ENCODE measurements at places on chromosomes 2 and 18.

DNA sequence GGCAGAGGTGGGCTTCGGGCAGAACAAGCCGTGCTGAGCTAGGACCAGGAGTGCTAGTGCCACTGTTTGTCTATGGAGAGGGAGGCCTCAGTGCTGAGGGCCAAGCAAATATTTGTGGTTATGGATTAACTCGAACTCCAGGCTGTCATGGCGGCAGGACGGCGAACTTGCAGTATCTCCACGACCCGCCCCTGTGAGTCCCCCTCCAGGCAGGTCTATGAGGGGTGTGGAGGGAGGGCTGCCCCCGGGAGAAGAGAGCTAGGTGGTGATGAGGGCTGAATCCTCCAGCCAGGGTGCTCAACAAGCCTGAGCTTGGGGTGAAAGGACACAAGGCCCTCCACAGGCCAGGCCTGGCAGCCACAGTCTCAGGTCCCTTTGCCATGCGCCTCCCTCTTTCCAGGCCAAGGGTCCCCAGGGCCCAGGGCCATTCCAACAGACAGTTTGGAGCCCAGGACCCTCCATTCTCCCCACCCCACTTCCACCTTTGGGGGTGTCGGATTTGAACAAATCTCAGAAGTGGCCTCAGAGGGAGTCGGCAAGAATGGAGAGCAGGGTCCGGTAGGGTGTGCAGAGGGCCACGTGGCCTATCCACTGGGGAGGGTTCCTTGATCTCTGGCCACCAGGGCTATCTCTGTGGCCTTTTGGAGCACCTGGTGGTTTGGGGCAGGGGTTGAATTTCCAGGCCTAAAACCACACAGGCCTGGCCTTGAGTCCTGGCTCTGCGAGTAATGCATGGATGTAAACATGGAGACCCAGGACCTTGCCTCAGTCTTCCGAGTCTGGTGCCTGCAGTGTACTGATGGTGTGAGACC, at the start of gene PROC:
Gene PROC, plus strand, starts transcription at position 128 of the 812 bp plus-strand sequence. CDS start 1,516 bp downstream, outside the sequence.
- DNase-seq, result no peak

- DNase-seq, result no peak
These were observed 49.4 kb upstream of the CWC22 start for GRCh38 chr2:180056367-180057118.

DNA sequence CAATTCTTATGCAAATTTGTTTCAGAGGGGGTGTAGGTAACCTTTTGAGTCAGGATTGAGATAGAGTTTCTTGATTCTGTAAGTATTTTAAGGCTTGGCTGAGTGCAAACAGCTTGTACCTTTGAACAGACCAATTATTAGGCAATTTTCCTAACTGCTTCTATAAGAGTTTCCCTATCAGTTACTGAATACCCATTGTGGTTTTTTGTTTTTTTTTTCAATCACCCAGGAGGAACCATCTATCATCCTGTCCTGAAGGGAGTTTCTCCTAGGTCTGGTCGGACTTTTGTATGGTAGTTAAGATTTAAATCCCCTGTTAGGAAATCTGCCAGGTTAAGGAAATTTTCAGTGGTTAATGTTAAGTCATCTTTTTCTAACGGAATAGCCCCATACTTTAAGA, 319.4 kb upstream of the SLC39A10 start:
- DNase-seq, result no peak

DNA sequence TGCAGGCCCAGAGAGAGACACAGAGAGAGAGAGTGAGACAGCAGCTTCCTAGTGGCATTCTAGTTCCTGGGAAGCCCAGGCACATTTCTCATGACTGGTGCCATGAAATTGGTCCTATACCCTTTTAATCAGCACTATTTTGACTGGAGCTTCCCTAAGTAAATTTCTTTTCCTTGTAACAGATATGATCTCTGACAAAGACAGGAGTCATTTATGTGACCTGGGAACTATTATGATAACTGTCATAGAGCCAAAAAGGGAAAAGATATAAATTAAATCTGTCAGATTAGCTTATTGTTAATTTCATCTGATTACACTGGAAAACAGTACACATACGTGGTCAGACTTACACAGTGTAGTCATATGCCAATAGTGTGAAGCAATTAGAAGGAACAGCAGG, 161.3 kb upstream of the HNRNPA3 start:
- no peak for DNase-seq

- no peak for DNase-seq
These were observed 76.9 kb downstream of the ACTR3 start for GRCh38 chr2:113966832-113967231.

DNA sequence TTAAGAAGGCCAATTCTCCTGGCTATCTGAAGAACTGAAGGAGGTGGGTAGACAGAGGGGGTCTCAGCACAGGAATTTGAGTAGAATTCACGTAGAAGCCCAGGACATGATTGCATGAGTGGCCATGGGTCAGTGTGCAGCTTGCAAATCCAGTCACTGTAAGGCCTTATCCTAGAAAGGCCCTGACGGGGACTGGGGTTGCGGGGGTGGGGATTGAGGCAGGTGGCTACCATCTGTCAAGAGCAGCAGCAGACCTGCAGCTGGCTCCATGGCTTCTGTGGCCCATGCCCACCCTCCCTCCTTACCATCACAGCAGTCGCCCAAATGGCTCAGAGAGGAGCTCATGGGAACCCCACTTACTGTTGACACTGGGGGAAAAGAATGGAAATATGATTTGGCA, 34.6 kb upstream of the SLC14A1 start:
- no peak for DNase-seq

GRCh38 chr2:2742726-2743125, 411.7 kb upstream of the MYT1L start:
- DNase-seq, result no peak

DNA sequence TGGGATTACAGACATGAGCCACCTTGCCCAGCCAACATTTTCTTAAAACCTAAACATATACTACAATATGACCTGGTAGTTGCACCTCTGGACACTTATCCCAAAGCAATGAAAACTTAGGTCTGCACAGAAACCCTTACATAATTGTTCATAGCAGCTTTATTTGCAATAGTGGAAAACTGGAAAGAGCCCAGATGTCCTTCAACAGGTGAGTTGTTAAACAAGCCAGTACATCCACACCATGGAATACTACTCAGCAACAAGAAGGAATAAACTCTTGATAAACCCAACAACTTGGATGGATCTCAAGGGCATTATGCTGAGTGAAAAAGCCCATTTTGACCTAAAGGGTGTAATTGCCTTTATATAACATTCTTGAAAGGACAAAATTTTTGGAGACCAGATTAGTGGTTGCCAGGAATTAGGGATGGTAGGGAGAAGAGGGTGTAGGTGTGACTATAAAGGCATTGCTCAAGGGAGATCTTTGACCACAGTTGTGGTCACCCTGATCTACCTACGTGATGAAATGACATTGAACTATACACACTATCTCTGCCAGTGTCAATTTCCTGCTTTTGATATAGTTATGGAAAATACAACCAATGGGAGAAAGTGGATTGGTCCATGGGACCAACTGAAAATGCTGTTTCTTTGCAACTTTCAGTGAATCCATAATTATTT, 11.9 kb upstream of the AMMECR1L start:
- DNase-seq, result no peak

- no peak for DNase-seq
These were observed 41.9 kb downstream of the DPYSL5 start for GRCh38 chr2:26889796-26890195.

- no peak for DNase-seq
These were observed 6.6 kb downstream of the BCL11A start for GRCh38 chr2:60546756-60547420.

DNA sequence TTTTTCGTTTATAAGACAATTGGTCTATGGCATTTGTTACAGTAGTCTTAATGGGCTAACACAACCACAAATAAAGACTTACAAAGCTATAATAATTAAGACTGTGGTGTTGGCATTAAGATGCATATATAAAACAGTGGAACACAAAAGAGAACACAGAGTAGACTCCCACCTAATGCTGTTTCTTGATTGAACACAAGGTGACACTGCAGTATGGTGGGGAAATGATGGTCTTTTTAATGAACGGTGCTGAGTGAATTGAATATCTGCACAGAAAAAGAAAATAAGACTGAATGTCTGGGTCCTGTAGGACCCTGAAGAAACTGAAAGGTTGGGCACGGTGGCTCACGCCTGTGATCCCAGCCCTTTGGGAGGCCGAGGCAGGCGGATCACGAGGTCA, 1136.6 kb upstream of the NXPH2 start:
- no peak for DNase-seq

DNA sequence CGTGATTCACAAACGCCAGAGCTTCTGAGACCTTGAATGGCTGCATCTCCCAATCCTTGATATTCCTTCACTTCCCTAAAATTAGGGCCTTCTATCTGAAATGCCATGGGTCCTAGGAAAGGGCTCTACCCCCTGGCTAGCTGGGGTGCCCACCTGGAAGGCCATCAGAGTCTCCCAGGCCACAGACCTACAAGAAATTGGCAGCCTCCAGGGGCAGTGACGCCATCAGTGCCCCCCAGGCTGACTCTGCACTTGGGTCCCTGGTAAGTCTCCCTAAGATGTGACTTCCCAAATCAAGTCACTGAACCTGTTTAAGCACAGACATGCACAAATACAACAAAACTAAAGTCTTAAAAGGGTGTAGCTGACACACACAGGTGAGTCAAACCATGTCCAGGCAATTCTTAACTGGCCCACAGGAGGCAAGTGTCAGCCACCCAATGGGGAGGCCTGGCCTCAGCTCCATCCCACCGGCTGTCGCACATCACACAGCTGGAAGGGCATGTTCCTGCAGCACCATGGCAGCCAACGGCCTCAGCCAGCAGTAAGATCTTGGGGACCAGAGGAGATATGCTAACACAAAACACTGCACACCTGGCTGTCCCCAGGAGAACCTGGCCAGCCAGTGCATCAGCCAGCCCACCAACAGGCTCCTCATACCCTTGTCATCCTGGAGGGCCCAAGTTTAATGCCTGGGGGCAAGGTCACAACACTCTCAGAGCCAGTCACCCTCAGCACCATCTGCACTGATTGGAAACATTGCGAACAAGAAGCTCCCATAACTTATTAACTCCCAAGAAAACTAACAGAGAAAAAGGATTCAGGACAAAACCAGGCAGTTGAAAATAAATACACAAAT, 5.2 kb downstream of the PARD6G start:
- DNase-seq, result no peak

- peak; percentile 50 for DNase-seq
These were observed 596.0 kb downstream of the LRP1B start for GRCh38 chr2:141534666-141535362.

- DNase-seq, result no peak
These were observed 17.1 kb downstream of the B3GNT7 start for GRCh38 chr2:231412618-231412963.

GRCh38 chr2:150971910-150972309, 289.8 kb downstream of the RBM43 start:
- DNase-seq, result no peak

DNA sequence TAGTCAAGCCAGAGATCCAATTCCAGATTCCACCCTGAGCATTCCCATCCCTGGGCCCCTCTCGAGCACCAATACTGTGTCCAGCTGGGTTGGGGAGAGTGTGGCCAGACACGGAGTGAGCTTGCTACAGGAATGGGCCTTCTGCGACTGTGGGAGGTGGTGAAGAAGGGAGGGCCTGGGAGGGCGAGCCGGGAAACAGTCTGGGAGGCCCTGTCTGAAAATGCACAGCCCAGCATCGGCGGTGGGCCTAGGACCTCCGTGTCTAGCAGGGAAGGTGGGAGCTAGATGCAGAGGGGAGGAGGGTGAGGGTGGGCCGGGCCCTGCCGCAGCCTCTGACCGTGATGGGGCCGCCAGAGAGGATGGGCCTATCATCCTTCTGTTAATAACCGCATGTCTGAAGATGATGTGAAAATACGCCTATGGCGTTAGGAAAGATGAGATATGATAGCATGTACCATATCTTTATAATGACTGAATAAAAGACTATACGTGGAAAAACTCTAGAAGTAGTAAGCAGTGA, 1.9 kb upstream of the OTOS start:
- no peak for DNase-seq

- DNase-seq, result no peak
These were observed 25.9 kb upstream of the RFX8 start for GRCh38 chr2:101500860-101501259.

- no peak for DNase-seq
These were observed 120.8 kb downstream of the GREB1L start for GRCh38 chr18:21362831-21363230.

DNA sequence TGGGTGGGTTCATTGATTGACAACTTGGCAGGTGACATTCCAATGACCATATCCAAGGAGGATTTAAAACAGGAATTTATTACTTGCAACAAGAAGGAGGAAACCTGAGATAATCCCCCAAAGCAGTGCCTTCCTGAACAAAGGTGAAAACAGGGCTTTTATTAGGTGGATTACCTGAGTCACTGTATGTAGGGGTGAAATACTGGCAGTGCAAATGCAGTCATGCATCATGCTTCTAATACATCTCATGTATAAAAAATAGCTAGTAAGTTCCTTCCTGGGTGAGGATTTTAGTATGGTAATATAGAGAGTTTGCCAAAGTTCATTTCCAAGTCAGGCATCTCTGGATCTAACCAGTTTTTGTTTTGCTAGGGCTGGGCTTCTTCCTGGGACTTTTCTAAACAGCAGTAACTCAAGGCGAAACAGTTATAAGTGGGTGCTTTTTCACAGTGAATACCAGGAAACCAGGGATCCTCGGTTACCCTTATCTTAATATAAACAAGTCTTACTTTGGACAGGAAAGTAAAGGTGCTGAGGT, 583.4 kb upstream of the LRRTM1 start:
- no peak for DNase-seq

DNA sequence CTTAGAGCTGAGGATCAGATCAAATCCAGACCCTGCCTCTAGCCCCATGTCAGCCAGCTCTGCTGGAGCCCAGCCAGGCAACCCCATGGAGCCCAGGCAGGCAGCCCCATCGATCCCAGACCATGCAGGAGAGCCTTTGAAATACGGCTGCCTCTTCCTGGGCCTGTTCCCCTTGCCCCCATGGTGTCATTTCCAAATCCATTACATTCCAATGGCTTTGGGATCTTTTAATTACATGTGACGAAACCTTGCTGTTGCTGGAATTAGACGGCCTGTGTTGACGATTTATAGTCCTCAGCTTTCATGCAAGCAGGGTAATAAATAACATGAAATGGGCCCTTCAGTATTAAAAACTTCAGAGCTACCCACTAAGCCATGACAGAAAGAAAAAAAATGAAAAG, 75.8 kb upstream of the SLC14A2 start:
- DNase-seq, result no peak

DNA sequence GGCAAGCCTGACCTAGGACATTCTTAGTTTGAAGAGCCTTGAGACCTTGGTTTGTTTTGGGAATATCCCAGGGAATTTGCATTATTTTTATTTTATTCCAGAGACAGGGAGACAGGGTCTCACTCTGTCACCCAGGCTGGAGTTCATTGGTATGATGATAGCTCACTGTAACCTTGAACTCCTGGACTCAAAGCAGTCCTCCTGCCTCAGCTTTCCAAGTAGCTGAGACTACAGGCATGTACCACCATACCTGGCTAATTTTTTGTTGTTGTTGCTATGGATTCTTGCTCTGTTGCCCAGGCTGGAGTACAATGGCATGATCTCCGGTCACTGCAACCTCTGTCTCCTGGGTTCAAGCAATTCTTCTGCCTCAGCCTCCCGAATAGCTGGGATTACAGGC, 4.8 kb downstream of the MTA3 start:
- no peak for DNase-seq

- no peak for DNase-seq
These were observed 36.3 kb upstream of the TANC1 start for GRCh38 chr2:158932131-158932645.

- DNase-seq, result no peak
These were observed 3.5 kb upstream of the NFATC1 start for GRCh38 chr18:79392226-79392625.

Data from hippocampal formation (tissue), 2 donors.